ENCODE measurements at places on chromosomes 12 and 14.

DNA sequence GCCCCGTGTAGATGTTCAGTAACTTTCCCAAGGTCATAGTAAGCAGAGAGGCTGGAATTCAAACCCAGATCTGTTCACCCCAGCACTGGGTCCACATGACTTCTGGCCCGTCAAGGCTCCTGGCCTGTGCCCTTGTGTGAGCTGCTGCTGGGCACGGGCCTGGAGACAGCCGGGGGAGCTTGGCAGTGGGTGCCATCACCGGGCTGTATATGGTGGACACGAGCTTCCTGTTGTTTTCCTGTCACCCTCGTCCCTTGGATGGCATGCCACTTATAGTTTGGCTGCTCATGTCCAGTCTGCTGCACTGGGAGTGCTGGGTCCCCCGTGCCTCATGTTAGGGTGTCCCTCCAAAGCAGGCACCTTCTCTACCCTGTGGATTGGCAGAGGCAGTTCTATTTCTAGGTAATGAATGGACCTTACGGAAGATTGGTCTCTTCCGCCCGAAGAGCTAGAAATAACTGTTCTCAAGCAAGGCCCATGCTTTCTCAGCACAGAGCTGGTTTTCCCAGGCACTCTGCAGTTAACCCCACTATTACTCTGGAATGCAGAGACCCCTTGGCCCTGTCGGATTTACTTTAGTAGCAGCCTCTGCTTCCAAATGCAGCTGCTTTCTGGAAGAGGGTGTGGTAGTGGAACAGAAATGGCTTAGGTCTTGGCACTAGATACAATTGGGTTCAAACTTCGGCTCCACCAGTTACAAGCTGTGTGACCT is 44.3 kb downstream of the ELK3 start:
- no peak for DNase-seq

GRCh38 chr14:98886982-98887381 is 385.0 kb downstream of the BCL11B start:
- no peak for DNase-seq

GRCh38 chr12:4645023-4645422 is 3.8 kb downstream of the AKAP3 start:
- no peak for DNase-seq

DNA sequence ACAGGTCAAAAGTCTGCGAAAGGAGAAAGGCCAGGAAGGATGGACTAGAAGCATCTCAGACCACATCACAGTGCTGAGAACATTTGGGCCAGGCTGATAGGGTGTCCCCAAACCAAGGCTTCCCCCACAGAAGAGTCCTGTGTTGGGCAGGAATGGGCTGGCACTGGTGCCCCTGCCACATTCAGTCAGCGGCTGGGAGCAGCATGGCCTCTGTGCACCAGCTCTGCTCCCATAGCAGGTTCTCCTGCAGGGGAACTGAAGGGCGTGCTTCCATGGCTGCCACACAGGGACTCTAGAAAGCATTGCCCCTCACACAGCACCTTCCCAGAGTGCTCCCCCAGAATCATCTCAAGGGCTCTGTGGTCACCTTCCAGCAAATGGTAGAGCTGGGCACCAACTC is 17.5 kb downstream of the EVL start:
- no peak for DNase-seq

- peak; percentile 94 for DNase-seq
These were observed at the start of gene SRSF5 for GRCh38 chr14:69766984-69767368. Gene SRSF5, plus strand, starts transcription at chr14:69767142. Its CDS starts 1,015 bp downstream, at chr14:69768157.

GRCh38 chr12:33587784-33588712 is 148.4 kb upstream of the SYT10 start:
- no peak for DNase-seq

- DNase-seq: no peak
These were observed 164.2 kb downstream of the CALM1 start for GRCh38 chr14:90560991-90561390.

GRCh38 chr12:53625373-53625945 is 723 bp downstream of the ATF7 start:
- no peak for DNase-seq

- DNase-seq: peak; percentile 84
These were observed 14.9 kb upstream of the IFT81 start for GRCh38 chr12:110109037-110109836.

DNA sequence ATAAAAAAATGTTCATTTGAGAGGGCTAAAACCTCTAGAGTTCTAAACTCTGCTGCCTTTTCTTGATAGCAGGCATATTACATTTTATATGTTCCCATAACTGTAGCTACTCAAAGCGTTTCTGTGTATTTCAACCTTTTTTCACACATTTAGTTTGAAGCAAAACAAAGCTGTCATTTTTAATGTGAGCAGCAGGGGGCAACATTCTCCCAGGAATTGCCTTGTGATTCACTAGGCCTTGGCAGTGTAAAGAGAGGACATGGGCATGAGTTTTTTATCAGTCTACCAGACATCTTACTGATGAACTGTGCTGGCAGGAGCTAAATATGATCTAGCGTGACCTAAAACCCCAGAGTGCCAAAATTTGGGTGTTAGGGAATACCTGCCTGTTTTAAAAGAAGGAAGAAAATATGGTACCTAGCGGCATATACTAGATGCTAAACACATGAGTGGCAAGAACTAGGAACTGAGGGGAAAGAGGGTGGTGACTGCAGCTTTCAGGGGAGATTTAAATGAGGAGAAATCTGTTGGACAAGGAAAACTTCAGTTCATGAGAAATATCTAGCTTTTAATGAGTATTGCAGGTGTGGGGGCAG is 65.3 kb downstream of the IFT43 start:
- DNase-seq: peak; percentile 54

Data from AG08396 (cell line).